ENCODE measurements at places on chromosomes 4 and X. TPM values are rescaled to one million over a fixed set of nuclear protein-coding genes. Genes with fewer than 3 reads are reported as not detected.

VCX3A gene
- total RNA-seq: not detected

ADGRA3 gene
- 12.8 TPM for total RNA-seq

GNL3L gene
- total RNA-seq: 44.0 TPM

CFI gene
- 0.61 TPM for total RNA-seq

SOD3 gene
- 17.2 TPM for total RNA-seq

SOX3 gene
- total RNA-seq: not detected

ADH4 gene
- total RNA-seq: 0.81 TPM

NFXL1 gene
- total RNA-seq: 14.6 TPM

RAB40AL gene
- 0.73 TPM for total RNA-seq

AFM gene
- not detected for total RNA-seq

SASH3 gene
- not detected for total RNA-seq

REPS2 gene
- total RNA-seq: 2.6 TPM

VSIG4 gene
- total RNA-seq: not detected

FOXR2 gene
- total RNA-seq: not detected

POU4F2 gene
- not detected for total RNA-seq

SPP1 gene
- total RNA-seq: 22.7 TPM

UGT8 gene
- 0.49 TPM for total RNA-seq

AKAP4 gene
- not detected for total RNA-seq

XAGE3 gene
- total RNA-seq: not detected

SPANXN4 gene
- total RNA-seq: not detected

CDK16 gene
- total RNA-seq: 121 TPM

XKRX gene
- not detected for total RNA-seq

AKAP14 gene
- not detected for total RNA-seq

ARHGAP24 gene
- 148 TPM for total RNA-seq

DOK7 gene
- total RNA-seq: not detected

RBPJ gene
- total RNA-seq: 116 TPM

MAGEA2B gene
- not detected for total RNA-seq

DSPP gene
- not detected for total RNA-seq

HSPA4L gene
- total RNA-seq: 4.9 TPM

PABPC1L2B gene
- total RNA-seq: not detected

SLC10A7 gene
- total RNA-seq: 17.0 TPM

P2RY10 gene
- not detected for total RNA-seq

CENPU gene
- 1.8 TPM for total RNA-seq

PJA1 gene
- total RNA-seq: 33.9 TPM

GNRHR gene
- not detected for total RNA-seq

BEX1 gene
- 0.61 TPM for total RNA-seq

Data from hair follicle dermal papilla cell (primary cell).